NCI-H1417 (cell line): ENCODE measurements at places on chromosomes 16 and 17.

GRCh38 chr17:49952209-49952911, 16.6 kb upstream of the DLX4 start:
- peak; percentile 75 for DNase-seq

DNA sequence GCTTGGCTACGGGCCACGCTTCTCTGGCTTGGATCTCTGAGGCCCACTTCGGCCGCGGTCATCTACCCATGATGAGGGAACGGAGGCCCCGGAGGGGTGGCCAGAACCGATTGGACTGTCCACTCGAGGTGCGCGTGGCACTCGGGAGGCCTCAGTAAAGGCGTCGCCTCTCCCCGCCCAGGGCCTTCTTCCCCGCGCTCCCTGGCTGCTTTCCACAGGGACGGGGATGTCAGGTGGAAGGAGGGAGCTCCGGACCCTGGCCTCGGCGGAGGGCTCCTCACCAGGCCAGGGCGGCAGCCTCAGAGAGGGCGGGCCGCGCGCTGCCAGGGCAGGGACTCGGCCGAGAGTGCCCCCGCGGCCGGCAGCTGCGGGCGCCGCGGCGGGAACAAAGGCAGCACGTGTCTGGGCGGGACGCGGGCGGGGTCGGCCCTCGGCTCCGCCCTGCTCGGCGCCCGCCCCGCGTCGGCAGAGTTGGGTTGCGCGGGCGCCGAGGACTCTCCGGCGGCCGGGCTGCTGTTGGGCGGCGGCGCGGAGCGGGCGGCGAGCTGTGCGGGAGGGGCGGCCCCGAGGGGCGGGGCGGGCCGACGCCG, 587 bp upstream of the CDK5R1 start:
- peak; percentile 94 for DNase-seq

- no peak for DNase-seq
These were observed 94.6 kb downstream of the CMIP start for GRCh38 chr16:81539009-81539758.

GRCh38 chr16:87437327-87437726, 45.2 kb downstream of the MAP1LC3B start:
- DNase-seq: no peak

DNA sequence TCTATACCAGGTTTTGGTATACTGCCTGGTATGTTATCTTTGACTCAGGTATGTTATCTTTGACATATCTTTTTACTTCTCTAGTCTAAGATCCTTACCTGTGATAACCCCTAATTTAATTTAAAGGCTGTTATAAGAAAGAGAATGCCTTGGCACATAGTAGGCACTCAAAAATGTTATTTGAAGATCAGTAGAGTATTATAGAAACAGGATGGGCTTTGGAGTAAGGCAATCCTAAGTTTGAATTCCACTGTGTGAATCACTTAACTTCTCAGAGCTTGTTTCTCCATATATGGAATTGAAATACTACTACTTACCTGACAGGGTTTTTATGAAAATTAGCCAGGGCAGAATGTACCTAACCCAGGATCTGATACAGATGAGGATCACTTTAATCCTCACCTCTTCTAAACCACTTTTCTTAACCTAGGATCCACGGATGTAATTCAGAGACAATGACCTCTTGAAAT, 1.2 kb downstream of the BRIP1 start:
- no peak for DNase-seq

GRCh38 chr16:88516601-88517061, 53.6 kb upstream of the ZC3H18 start:
- DNase-seq: no peak

DNA sequence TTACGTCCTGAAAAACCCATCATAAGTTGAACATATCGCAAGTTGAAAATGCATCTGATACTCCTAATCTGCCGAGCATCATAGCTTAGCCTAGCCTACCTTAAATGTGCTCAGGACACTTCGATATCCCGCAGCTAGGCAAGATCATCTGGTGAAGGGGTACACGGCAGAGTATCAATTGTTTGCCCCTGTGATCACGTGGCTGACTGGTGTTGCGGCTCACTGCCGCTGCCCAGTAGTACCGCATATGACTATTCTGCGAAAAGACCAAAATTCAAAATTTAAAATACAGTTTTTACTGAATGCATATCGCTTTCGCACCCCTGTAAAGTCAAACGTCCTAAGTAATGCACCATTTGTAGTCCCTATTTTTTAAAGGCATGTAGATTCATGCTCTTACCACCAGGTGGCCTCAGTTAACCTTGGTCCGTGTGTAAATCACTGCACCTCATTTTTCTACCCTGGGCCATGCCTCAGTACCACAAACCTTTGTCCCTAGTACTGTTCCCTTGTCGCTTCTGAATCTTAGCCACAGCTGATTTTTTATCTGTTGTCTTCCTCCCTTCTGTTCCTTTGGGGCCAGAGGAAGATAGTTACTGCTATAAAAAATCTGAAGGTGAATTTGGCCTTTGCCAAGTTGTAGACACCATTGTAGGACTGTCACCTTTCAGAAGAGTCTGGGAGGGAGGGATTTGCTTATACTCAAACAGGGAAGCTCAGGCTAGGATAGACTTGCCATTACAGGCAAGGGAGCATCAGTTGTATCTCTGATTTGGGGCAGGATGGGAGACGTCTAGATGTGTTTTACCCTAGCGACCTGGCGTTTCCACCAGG, 34.4 kb downstream of the WWP2 start:
- peak; percentile 60 for DNase-seq

DNA sequence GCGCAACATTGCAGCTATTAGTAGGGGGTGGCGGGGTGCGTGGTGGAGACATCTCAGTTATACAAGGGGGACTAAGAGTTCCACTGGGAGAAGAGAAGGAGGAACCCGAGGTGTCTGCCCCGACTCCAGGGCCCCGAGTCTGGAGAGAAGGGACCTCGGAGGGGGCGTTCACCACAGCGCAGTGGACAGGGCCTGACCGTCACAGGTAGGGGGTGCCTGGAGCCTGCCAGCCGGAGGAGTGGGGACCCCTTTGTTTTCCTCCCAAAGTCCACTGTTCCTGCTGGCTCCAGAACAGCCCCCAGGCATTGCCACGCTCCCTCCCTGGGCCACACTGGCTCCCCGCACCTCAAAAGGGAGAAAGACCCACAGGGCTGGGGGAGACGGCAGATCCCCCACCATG, 175.9 kb upstream of the TNRC6C start:
- no peak for DNase-seq

- DNase-seq: peak; percentile 2
These were observed 270.7 kb downstream of the NTN1 start for GRCh38 chr17:9291912-9292560.

DNA sequence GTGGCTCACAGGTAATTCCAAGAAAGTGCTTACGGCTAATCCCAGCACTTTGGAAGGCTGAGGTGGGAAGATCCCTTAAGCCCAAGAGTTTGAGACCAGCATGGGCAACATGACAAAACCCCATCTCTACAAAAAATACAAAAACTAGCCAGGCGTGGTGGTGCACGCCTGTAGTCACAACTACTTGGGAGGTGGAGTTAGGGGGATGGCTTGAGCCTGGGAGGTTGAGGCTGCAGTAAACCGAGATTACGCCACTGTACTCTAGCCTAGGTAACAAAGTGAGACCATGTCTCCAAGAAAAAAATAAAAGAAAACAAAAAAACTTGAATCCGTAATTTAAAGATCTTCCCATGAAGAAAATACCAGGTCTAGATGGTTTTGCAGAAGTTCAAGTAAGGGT, 5.0 kb downstream of the ICAM2 start:
- DNase-seq: no peak

DNA sequence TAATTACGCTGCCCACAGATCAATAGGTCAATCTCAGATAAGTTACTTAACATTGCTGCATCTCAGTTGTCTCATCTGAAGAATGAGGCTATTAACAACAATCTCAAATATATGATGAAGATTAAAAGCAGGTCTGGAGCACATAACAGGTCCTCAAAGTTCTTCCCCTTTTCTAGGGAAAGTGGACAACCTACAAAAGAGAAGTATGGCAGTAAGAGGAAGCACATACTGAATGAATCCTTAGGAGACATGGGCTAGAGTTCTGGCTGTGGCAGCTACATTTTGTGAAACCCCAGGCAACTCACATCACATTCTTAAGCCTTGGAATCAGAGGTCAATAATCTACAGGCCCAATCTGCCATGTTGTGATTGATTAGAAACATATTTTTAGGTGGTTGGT, 180.6 kb downstream of the PCTP start:
- DNase-seq: no peak

GRCh38 chr16:31428638-31429247, 583 bp upstream of the COX6A2 start:
- DNase-seq: no peak

DNA sequence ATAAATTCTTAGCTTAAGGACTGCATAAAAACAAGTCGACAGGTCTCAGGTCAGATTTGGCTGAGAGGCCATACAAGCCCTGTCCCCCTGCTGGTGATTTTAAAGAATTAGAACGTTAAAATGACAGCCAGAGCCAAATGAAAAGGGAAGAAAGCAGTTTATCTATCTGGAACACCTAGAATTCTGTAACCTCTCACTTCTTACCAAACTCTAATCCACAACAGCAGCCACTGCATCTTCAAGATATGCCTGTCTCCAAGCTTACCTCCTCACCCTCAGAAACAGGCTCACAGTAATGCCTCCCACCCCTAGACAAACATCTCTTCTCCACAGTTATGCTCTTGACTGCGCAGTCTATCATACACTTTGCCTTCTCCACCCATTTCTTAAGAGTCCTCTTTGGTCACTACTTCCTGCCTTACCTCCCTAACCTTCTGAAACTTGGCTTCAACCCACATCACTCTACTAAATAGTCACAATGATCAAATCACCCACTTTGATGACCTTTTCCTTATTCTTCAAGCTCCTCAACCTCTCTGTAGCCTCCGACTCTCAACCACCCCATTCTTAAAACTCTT, 14.2 kb downstream of the ANKFY1 start:
- DNase-seq: peak; percentile 14

DNA sequence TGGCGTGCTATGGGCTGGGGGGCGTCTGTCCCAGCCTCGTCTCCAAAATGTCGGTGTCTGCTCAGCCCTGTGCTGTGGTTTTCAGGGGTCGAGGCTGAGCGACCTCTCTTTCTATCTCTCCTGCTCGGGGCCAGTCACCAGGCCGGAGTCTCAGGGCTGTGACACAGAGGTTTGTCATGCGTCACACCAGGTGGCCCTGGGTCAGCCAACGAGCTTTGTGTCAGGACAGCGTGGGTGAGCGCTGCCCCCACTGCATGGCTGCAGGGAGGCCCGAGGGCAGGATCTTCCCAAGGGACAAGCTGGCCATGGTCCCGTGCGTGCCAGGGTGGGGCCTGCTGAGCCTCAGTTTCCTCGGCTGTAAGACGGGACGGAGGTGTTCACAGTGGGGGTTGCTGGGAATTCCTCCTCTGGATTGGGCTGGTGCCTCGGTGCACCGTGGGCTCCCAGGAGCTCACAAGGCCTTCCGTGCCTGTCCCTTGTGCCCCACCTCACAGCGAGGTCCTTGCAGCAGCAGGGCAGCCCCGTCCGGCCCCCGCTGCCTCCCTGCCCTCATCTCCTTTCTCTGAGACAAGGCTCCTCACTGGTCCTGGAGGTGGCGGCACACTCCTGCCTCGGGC, 50.5 kb downstream of the CBFA2T3 start:
- DNase-seq: no peak

DNA sequence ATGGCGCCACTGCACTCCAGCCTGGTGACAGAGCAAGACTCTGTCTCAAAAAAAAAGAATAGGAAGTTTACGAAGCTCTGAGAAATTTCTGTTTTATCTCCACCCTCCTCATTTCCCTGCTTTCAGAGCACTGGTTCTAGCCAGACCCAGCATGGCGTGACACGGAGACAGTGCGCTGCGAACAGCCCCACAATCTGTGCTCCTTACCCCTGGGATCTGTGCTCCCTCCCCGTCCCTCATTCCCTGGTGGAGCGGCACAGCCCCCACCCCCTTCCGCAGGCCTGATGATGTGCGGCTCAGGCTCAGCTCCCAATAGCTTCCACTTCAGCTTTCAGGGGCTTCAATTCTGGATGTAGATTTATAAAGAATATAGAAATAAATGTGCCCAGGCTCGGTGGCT, 56.1 kb upstream of the ENDOV start:
- no peak for DNase-seq

DNA sequence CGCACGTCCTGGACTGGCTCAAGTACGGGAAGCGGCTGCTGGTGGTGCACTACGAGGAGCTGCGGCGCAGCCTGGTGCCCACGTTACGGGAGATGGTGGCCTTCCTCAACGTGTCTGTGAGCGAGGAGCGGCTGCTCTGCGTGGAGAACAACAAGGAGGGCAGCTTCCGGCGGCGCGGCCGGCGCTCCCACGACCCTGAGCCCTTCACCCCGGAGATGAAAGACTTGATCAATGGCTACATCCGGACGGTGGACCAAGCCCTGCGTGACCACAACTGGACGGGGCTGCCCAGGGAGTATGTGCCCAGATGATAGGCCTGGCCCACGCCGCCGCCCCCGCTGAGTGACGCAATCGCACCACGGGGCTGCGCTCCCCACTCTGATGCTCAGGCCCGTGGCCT, 50.2 kb downstream of the WSCD1 start:
- no peak for DNase-seq

- no peak for DNase-seq
These were observed 49.0 kb upstream of the CHMP6 start for GRCh38 chr17:80942423-80943345.

DNA sequence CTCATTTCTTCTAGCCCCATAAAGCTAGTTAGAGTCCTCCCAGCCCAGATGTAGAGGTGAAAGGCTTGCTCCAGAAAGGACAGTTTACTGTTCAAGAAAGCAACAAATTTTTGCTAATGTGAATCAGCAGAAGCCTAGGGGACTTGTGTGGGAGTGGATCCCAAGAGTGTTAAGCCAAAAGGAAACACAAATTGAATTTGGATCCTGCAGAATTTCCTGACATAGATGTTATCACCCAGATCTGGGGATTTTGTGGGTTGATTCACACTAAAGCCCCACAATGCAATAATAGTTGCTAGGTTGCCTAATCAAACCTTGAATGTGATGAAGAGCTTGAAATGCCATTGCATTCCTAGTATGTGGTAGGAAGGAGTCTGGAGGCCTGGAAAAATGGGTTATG, 135.2 kb upstream of the HS3ST3A1 start:
- no peak for DNase-seq

- DNase-seq: no peak
These were observed 41.6 kb downstream of the SPAG9 start for GRCh38 chr17:51079049-51079448.

- no peak for DNase-seq
These were observed 1.7 kb downstream of the RBFOX3 start for GRCh38 chr17:79609049-79609589.

- no peak for DNase-seq
These were observed 1.3 kb downstream of the PSMD3 start for GRCh38 chr17:39981766-39982375.

GRCh38 chr16:88048985-88049384, 97.8 kb downstream of the BANP start:
- no peak for DNase-seq

GRCh38 chr17:545156-545555, 169.5 kb downstream of the VPS53 start:
- no peak for DNase-seq

DNA sequence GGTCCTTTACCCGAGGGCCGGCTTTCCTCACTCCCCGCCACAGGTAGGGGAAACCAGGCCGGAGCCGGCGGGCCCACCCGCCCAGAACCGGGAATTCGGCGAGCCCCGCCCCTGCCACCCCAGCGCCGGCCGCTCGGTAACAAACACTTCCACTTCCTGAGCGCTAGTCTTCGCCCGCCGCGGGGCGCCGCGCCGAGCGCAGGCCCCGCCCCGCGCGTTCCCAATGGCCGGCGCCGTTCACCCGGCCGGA, 224 bp upstream of the NHERF1 start:
- DNase-seq: no peak
